RPMI7951 (cell line): ENCODE measurements at places on chromosomes 11 and 22.

GRCh38 chr11:79520086-79520485 lies 79.3 kb upstream of the TENM4 start:
- no peak for DNase-seq

- peak; percentile 97 for DNase-seq
Measured at GRCh38 chr11:95877291-95877690, 46.6 kb downstream of the MTMR2 start.

GRCh38 chr11:69278091-69278867 lies 15.7 kb upstream of the MYEOV start:
- no peak for DNase-seq

DNA sequence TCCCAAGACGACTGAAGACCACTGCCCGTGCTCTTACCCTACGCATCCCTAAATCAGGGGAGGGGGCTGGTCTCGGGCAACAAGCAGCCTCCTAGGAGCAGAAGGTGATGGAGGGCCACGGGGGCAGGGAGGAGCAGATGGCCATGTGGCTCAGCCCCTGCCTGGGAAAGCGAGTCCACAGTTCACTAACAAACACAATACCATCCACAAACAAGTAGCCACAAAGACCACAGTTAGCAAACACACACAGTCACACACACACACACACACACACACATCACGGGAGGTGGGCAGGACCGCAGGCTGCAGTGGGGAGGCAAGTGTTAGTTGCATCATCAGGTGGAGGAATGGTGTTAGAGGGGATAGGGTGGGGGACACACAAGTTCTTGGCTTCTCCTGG lies 13.2 kb upstream of the FXYD2 start:
- no peak for DNase-seq

GRCh38 chr11:46281371-46281831 lies 3.9 kb downstream of the CREB3L1 start:
- peak; percentile 29 for DNase-seq

GRCh38 chr11:73972620-73973449 lies 9.8 kb downstream of the UCP2 start:
- no peak for DNase-seq

- DNase-seq = peak; percentile 28
Measured at GRCh38 chr22:35839841-35840301, 122.2 kb downstream of the APOL5 start.

- DNase-seq = no peak
Measured at GRCh38 chr11:26026078-26026477, 305.9 kb upstream of the ANO3 start.

- no peak for DNase-seq
Measured at GRCh38 chr11:67506426-67507051, 1.4 kb upstream of the PITPNM1 start.

DNA sequence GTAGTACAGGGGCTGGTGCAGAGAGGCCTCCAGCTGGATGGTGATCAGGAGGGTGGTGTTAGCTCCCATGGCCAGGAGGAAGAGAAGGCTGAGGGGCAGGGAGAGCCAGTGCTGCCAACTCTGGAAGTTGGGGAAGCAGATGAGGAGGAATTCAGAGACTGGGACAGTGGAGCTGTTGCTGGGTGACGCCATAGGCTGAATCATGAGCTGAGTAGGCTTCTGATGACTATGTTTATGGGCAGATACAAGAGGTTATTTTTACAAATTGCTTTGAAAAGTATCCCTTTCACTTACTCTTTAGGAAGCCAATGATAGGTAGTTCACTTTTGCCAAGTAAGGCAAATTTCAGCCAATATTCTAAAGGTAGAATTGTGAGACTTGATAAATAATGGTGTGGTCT lies 3.1 kb downstream of the OR56A1 start:
- no peak for DNase-seq

DNA sequence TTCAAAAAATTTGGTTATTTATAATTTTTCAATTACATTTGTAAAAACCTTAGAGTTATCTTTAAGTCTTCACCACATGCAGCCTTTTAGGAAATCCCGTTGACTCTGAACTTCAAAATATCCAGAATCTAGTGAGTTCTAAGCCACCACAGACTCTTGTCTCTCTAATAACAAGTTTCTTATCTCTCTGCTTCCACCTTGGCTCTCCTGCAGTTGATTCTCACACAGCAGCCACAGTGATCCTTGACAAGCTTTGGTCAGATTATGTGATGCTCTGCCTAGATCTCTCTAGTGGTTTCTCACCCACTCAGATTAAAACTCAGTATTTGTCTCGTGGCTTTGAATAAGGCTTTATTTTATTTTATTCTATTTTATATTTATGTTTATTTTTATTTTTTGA lies 8.6 kb downstream of the HSD17B12 start:
- no peak for DNase-seq

- no peak for DNase-seq
Measured at GRCh38 chr11:38481391-38481790, 1883.4 kb upstream of the RAG2 start.

DNA sequence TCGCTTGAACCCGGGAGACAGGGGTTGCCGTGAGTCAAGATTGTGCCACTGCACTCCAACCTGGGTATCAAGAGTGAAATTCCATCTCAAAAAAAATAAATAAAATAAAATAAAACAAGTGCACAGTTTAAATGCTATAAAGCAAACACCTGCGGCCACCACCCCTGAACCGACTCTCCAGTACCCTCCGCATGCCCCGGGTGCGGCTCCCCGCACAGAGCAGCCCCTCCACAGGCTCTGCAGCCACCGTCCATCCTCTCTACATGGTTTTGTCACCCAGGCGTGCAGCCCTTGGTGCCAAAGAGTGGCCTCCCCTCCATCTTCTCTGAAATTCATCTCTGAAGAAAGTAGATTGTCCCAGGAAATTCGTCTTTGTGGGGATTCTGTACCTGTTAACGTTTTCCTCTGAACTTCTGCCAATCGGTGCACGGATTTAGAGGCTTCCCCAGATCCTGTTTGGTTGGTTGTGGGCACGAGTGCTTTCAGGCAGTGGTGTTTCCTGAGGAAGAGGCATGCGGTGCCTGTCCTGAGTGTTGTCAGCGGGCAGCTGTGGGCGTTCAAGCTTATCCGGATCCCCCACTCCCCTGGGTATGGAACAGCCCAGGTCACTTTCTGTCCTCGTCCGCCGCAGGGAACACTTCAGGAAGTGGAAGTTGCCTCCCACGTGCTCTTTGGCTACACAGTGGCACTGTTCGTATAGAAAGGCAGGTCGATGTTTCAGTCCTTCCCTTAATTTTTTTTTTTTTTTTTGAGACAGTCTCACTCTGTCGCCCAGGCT lies 4.1 kb downstream of the MIOX start:
- no peak for DNase-seq

DNA sequence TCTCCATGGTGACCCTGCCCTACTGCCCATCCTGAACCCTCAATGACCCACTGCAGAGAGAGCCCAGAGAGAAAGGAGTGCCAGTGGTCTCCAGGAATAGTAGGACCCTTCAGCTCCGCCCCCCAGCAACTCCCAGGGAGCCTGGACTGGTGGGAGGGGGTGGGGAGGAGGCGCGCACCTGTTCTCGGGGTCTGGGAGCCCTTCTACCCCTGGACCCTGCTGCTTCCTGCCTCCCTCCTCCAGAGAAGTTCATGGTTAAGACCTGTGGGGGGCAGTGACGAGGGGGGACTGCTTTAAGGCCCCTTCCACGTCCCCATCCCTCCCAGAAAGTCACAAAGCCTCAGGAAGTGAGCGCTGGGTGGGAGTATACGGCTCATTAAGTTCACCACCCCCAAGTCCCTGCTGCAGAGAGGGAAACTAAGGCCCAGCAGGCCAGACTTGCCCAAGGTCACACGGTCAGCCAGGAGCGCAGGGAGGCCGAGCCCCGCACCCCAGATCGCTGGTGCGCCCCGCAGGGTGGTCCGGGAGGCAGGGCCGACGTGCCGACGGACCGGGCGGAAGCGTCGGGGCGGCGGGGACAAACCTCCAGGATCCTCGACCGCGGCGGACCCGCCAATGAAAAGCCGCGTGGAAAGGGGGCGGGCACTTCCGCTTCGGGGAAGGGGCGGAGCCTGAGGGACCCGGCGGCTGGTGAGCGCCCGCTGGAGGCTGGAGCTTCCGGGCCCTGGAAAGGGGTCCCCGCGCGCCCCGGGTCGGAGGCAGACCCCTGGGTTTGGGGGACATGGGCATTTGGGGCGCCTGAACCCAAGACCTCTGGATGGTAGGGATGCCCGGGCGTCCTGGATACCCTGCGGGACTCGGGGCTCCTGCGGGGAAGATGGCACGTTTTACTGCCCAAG lies at the start of the genes NUDT22 and TRPT1:
Gene NUDT22 (plus strand): TSS at position 667 of the 899 bp plus-strand sequence. CDS start 379 bp downstream, outside the sequence.
Gene TRPT1 (minus strand): TSS at position 579 of the 899 bp plus-strand sequence. CDS start 326 bp downstream, at position 253.
- peak; percentile 81 for DNase-seq
